ENCODE measurements at places on chromosomes 7 and 10. TPM values are rescaled to one million over a fixed set of nuclear protein-coding genes. Genes with fewer than 3 reads are reported as not detected.

DNA sequence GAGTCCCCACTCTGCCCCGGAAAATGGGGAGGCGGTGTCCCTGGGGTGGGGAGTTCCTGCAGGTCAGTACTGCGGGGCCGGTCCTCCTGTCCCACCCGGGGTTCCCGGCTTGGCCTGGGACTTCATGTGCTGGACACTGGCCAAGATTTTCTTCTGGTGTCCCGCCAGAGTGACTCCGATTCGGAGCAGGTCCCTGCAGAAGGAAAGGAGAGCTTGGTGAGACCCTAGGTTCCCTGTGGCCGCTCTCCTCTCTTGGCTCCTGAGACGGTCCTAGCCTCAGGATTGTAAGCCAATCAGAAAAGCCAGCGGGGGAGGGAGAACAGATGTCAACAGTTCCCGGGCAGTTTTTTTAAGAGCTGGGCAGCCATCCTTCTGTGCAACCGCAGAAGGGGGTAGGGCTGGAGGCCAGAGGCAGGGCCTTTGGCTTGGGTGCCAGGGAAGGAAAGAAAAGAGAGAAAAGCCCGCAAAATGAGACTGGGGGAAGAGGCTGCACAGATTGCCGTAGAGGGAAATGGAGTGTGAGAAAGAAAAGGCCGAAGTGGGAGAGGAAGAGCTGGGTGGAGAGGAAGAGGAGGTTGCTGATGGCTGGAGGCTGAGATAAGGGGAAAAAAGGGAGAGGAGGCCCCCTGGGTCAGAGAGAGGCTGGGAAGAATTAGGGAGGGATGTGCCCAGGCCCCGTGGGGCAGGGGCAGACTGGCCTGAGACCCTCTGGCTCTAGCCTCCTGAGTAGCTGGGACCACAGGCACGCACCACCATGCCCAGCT lies 23.7 kb downstream of the EPHB4 start:
- peak; percentile 81 for DNase-seq

DNA sequence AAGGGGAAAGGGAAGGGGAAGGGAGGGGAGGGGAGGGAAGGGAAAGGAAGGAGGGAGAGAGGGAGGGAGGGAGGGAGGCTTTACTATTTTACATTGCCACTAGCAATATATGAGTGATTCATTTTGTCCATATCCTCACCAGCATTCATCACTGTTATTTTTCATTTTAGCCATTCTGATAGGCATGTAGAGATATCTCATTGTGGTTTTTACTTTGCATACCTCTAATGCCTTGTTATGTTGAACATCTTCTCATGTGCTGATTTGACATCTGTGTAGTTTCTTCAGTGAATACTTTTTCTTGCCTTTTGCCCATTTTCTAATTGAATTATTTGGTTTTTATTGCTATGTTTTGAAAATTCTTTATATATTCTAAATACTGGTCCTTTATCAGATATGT lies 52.7 kb downstream of the GCC1 start:
- no peak for DNase-seq

GRCh38 chr7:129597672-129598071 lies 13.8 kb upstream of the NRF1 start:
- no peak for DNase-seq

- DNase-seq, result no peak
These were observed 5.2 kb upstream of the ZNF22 start for GRCh38 chr10:44995581-44995913.

DNA sequence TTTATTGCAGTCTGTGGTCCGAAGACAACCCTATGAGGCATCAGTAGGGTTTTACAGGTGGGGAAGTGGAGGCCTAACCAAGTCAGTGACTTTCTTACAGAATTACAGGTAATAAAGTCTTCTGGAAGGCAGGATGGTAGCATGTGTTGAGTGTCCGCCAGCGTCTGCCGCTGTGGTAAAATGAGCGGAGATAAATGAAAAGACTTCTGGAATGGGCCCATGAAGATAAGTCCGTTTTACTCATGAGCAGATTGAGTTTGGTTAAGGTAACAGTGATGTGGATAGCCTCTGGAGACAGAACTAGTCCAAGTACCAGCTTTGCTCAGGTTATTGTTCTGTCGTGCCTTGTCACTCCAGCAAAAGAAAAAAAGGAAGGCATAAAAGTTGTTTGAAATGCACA lies 966 bp downstream of the FBH1 start:
- no peak for DNase-seq

DNA sequence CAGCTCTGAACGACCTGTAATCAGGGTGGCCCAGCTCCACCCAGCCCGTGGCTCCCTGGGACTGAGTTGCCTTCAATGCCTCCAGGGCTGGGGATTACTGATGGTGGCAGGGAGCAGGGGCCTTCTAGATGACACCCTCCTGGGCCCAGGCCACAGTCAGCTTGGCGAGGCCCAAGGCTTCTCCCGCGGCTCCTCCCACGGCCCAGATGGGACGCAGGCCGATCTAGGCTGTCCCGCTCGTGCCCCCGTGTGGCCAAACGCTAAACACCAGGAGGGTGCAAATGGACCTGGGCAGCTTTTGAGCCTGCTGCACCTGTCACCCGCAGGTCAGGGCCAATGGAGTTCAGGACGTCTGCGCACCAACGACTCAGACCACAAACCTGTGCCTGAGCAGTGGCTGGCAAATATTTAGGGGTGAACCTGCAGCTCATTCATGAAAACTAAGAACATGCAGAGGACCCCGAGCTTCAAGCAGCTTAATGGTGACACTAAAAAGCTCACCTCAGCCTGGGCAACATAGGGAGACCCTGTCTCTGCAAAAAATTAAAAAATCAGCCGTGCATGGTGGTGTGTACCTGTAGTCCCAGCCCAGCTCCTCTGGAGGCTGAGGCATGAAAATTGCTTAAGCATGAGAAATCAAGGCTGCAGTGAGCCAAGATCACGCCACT lies 43.2 kb downstream of the ASB13 start:
- peak; percentile 96 for DNase-seq

- DNase-seq, result peak; percentile 47
These were observed 186.2 kb downstream of the DNAJB6 start for GRCh38 chr7:157522954-157523353.

GRCh38 chr7:41188163-41189130 lies 514.4 kb downstream of the INHBA start:
- no peak for DNase-seq

DNA sequence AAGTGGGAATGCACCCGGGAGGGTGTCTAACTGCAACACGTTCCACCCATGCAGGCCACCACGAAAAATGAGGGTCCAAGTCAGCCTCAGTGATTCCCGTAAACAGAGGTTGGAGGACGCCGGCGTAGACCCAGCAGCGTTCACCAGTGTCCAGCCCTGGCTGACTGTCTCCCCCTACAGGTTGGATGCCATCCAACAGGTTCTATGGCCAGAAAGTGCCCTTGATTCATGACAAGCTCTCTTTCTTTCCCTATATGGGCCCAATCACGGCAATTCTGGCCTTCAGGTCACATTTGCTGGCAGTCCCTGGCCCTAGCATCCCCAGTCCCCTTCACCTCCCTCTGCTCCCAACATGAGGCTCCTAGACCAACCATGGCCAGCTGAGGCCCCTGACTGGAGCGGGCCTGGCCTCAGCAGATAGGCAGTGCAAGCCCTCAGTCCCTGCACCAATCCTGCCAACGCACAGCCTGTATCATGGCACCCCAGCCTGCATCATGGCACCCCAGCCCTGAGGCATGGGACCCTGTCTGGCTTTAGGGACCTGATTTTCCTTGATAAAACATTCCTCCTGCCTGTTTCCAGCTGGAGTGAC lies 227.4 kb downstream of the GRID1 start:
- DNase-seq, result no peak

DNA sequence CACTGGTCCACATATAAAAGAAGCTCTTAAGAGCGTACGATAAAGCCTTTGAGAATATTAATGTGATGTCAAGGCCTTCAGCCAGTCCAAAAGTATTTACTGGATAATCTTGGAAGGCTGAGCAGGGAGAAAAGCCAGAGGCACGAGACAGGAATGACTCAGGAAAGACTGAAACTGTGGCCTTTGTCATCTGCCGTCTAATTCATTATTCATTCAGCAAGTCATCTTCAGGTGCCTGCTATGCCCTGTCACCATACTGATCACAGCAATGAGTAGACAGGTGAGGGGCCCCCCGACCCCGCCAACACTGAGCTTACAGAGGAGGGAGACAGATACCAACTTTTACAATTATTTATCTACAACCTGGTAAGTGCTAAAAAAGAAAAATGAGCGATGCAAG lies 78.9 kb downstream of the VOPP1 start:
- DNase-seq, result no peak

- DNase-seq, result peak; percentile 82
These were observed 87.4 kb upstream of the TNS3 start for GRCh38 chr7:47669178-47669891.

DNA sequence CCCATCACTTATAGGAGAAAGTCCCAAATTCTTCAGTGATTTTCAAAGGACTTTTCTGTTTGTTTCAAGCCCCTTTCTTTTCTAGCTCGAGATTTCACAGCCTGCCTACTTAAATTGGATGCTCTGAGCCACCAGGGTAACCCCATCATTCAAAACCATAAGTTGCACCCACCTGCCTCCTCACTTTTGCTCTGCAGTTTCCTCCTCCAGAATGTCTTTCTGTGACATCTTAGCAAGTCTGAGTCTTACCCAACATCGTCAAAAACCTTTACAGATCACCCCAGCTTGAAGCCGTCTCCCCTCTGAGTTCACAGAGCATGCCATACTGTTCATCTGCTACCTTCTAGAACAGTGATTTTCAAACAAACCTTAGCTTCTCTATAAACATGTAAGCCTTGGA lies 64.3 kb upstream of the CACNB2 start:
- DNase-seq, result no peak

- peak; percentile 72 for DNase-seq
These were observed 35.8 kb downstream of the DDIT4 start for GRCh38 chr10:72309290-72310240.

DNA sequence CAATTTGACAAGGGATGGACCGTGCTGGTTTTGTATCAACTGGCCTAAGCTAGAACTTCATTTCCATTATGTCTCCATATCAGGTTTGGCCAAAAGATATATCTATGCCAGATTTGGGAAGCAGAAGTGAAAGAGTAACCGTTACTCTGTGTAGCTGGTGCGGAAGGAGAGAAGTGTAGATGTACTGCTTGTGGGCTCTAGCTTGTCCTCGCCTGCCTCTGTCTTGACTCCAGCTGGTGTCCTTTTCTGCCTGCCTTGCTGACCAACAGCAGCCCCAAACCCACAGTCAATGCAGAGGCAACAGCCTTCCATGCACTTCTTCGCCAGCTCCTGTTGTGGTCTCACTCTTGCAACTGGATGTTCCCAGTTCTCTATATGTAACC lies 128.5 kb downstream of the KIF20B start:
- DNase-seq, result no peak

DNA sequence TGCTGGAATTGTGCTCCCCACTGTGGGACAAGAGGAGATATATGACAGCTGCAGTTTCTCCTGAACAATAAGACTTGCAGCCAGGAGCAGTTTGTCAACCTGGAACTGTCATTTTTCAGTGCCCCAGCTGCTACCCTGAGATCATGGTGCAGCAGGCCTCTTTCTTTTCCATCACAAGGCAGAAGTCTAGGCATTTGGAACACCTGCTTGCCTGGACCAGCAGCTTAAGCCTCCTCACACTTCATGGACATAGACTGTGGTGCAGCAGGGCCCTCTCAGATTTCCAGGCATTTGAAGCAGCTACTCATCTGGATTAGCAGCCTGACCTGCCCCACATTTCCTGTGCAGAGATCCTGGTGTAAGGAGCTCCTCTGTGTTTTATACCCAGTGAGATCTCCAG lies 450.7 kb upstream of the TEX47 start:
- no peak for DNase-seq

- DNase-seq, result no peak
These were observed 543.3 kb downstream of the CALN1 start for GRCh38 chr7:71868797-71869196.

DNA sequence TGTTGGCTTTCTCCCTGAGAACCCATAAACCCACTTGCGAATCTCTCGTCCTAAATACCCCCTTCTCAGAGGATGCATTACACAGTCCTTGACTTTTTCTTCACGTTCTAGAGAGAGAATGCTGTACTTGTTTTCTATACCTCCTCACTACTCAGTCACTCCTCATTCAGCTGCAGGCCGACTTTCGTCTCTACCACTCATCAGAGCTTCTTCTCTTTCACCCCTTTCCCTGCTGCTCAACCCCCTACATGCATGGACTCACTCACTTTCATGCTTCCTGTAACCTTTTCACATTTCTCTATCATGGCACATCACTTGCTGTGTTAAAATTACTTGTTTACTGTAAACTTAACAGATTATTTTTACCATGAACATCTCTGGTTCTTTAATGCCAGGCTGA lies 19.8 kb downstream of the MDFIC start:
- DNase-seq, result no peak

GRCh38 chr7:98362517-98362916 lies 38.4 kb downstream of the BAIAP2L1 start:
- peak; percentile 75 for DNase-seq

DNA sequence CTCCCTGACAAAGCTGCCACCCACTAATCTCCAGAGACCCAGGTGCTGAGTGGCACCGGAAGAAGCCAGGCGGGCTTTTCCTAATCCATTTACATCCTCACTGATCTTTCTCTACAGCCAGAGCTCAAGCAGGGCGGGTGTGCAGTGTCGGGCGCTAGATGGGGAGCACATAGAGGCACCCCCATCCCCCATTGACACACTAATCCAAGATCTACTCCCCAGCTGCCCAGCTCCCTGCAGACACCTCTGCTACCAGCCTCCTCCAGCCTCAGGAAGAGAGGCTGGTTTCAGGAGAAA lies 22.2 kb downstream of the FRMPD2 start:
- no peak for DNase-seq

DNA sequence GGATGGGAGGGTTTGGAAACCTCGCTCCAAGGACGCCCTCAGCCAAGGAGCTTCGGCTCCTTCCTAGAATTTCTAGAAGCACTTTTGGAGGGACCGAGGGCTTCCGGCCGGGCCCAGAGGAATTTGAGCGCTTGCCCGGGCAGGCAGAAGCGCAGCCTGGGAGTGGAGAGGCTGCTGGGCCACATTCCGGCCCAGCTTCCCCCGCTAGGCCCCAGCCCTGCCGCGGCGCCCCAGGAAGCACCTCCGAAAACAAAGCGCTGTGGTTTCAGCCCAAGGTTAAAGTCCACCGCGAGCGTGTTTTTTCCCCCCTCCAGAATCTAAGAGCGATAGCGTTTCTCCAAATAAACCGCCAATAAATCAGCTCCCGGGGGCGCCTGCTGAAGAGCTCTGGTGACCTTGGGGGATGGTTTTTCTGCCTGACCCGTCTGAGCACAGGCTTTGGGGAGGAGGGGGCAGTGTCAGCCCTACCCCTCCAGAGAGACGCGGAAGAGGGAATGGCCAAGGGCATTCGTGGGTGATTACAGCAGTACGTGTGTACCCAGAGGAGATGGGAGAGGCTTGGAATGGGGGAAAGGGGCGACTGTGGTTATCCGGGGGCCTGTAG lies 5.7 kb upstream of the TNRC18 start:
- peak; percentile 82 for DNase-seq

- no peak for DNase-seq
These were observed 98.2 kb upstream of the PRKCQ start for GRCh38 chr10:6678211-6678803.

The VGF gene
- total RNA-seq, result not detected

The MAP3K8 gene
- total RNA-seq, result 33.7 TPM

The ANKRD30A gene
- 0.12 TPM for total RNA-seq

The H2BK1 gene
- not detected for total RNA-seq

The HNRNPA2B1 gene
- total RNA-seq, result 343 TPM

The LRMDA gene
- 20.0 TPM for total RNA-seq

The ZNF107 gene
- 3.4 TPM for total RNA-seq

The CALN1 gene
- not detected for total RNA-seq

The RGR gene
- total RNA-seq, result 0.41 TPM

The SFR1 gene
- 5.5 TPM for total RNA-seq

All from upper lobe of right lung (tissue), 1 donor.